ENCODE measurements at places on chromosomes 4 and X. TPM values are rescaled to one million over a fixed set of nuclear protein-coding genes. Genes with fewer than 3 reads are reported as not detected.

- DNase-seq: peak; percentile 29
These were observed 21.7 kb upstream of the FAM156A start for GRCh38 chrX:52979993-52980392.

The SERTM2 gene
- total RNA-seq: 3.7 TPM

The HPSE gene
- 1.0 TPM for total RNA-seq

The TRIM75 gene
- total RNA-seq: not detected

DNA sequence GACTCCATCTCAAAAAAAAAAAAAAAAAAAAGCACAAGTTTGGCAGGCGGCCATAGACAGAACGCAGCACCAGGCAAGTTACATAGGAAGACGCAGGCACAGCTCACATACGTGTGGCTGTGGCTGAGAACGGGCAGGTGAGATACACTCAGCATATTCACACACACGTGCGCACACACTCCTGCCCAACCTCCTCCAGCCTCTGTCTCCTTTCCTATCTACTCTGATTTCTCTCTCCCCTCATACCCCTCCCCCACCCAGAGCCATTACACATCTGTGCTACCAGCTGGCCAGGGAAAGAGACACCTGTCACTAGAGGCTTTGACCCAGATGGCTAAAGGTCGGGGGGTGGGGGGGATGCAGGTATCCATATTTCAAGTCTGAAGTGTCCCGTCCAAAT is 2.2 kb upstream of the SLC38A5 start:
- DNase-seq: no peak

The APLN gene
- 0.33 TPM for total RNA-seq

The EFHC2 gene
- 1.5 TPM for total RNA-seq

The ADGRL3 gene
- 68.3 TPM for total RNA-seq

The ZNF732 gene
- 1.6 TPM for total RNA-seq

GRCh38 chrX:43016021-43016420 is 238.1 kb upstream of the PPP1R2C start:
- DNase-seq: no peak

The PF4V1 gene
- total RNA-seq: not detected

DNA sequence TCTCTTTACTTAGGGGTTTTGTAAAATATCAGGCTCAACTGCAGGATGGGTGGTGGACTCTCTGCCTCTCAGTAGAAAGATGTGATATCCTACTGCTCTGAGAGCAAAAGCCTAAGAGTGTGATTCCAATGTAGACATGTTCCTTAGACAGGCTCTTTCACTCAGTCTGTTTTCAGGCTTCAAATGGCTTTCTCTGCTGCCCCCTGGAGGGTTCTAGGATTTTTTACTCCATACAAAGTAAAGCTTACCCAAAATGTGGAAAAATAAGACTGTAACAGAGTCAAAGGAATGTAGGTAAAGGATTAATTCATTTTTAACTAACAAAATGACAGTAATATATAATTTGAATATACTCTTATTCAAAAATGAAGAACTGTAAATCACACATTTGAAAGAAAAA is 32.1 kb downstream of the ZGRF1 start:
- no peak for DNase-seq

GRCh38 chr4:72496119-72496518 is 72.9 kb downstream of the ADAMTS3 start:
- DNase-seq: no peak

DNA sequence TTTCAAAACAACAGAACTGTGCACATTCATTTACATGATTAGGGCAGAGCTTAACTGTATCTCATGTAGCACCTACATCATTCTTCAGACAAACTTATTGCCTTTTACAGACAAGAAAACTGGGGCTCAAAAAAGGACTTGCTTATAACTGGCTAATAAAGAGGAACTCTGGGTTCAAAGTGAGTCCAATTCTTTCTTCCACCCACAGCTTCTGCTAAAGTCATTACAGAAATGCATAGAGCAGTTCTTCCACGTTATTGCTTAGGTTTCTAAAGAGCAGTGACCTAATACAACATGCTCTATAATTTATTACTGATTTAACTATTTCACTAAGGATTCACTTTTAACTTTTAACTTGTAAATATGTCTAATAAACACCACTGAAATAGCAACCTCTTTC is 60.6 kb downstream of the ELOVL6 start:
- no peak for DNase-seq

DNA sequence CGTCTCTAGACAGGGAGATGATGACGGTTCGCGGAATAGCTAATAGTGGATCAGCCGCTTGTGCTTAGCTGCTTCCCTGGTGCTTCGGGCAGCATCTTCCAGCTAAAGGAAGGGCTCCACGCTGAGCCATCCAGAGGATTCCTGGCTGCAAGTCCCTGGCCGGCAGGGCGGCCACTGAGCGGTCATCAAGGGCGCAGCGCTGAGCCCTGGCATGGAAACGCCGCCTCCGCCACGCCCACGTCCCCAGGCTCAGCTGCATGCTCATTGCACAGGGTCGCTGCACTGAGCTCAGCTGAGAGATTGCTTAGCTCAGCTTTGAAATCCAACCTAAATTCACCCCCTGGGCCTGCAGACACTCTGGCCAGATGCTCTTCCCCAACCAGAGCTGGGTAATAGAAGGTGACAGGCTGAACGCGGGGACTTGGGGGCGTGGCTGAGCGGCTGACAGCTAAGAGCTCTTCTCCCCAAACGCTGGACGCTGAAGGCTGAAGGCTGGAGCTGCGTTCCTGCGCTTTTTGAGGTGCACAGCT is 118.2 kb upstream of the KIT start:
- DNase-seq: peak; percentile 56

DNA sequence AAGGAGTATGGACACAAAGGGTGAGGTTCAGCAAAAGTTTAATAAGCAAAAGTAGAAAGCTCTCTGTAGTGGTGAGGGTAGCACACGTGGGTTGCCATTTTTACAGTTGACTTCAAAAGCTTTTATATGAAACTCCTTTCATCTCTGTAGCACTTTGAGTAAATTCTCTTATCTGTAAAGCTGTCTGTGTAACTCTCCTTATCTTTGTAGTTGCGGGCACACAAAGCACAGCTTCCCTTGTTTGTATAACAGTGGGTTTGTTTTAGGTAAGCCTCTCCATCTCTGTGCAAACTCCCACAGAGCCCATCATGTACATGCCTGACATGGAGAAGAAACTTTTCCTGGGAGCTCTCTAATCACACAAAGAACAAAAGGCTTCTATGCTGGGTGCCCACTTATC is 325.9 kb upstream of the PABPC5 start:
- no peak for DNase-seq

The ARL9 gene
- total RNA-seq: 0.83 TPM

The MAML3 gene
- total RNA-seq: 26.0 TPM

DNA sequence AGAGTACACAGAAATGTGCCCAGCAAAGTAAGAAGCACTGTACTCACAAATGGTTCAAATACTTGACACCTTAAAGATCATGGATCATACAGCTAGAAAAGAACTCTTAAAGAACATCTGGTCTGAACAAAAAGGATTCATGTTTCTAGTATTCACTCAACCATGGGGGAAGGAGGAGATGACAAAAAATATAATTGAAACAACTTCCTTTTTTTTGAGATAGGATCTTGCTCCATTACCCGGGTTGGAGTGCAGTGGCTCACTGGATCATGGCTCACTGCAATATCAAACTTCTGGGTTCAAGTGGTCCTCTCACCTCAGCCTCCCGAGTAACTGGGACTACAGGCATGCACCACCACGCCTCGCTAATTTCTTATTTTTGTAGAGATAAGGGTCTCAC is 6.0 kb downstream of the DHX15 start:
- no peak for DNase-seq

DNA sequence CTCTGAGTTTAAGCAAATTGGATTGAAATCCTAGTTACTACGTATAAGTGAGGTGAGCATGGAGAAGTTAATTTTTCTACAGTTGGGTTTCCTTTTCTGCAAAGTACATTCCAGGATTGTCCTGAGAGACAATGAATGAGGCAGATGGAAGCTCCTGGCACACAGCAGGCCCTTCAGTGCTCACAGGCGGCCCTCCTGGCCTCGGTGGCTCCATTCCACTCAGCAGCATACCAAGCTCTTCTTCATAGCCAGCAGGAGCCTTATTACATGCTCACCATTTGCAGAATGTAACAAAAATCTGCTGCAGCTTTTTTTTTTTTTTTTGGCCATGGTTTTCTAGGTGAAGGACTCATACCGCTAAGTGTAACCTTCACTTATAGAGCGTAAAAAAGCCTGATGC is 113.2 kb upstream of the FAM9B start:
- DNase-seq: no peak

- no peak for DNase-seq
These were observed 944 bp downstream of the KLF8 start for GRCh38 chrX:56233100-56233499.

GRCh38 chrX:115330498-115331168 is 41.1 kb downstream of the LUZP4 start:
- no peak for DNase-seq

DNA sequence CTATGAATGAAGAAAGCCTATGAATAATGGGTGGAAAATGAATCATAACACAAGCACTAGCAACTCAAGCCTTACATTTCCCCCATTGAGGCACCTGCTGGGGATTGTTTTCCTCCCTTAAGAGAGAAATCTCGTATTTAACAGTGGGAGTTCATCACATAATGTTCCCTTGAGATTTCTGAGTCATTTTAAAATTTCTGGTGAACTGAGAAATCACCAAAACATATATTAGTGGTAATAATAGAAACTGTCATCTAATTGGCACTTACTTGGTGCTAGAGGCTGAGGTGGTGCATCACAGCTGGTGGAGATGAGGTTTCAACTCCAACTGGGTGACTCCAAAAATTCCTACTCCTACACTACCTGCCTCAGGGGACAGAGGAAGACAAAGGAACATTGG is 561.3 kb upstream of the LCORL start:
- DNase-seq: no peak

DNA sequence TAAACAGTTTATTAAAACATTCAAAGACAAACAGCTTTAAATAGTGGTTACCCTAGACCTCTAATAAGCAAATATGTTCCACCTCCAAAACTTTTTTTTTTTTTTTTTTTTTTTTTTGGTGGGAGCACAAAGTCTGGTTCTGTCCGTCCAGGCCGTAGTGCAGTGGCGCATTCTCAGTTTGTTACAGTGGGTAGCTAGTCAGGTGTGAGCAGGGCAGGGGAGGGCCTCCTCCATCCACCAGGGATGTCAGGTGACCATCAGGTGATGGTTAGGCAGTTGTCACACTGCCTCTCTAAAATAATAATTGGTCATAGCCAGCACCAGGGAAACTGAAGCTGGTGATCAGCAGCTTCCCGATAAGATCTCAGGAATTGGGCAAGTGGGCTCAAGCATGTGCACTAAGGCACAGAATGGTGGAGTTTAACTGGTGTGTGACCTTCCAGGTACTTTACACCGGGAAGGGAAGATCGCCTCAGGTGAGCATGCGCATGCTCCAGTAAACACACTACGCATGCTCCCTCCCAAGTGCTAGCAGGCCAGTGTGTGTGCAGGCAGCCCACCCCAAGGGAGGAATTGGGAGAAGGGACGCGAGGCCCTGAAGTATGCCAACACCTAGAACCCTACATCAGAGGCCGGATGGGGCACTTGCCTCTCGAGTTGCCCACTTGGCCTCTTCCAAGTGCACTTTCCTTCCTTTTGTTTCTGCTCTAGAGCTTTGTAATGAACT is 27.2 kb downstream of the TNIP2 start:
- no peak for DNase-seq

The CDX4 gene
- not detected for total RNA-seq

DNA sequence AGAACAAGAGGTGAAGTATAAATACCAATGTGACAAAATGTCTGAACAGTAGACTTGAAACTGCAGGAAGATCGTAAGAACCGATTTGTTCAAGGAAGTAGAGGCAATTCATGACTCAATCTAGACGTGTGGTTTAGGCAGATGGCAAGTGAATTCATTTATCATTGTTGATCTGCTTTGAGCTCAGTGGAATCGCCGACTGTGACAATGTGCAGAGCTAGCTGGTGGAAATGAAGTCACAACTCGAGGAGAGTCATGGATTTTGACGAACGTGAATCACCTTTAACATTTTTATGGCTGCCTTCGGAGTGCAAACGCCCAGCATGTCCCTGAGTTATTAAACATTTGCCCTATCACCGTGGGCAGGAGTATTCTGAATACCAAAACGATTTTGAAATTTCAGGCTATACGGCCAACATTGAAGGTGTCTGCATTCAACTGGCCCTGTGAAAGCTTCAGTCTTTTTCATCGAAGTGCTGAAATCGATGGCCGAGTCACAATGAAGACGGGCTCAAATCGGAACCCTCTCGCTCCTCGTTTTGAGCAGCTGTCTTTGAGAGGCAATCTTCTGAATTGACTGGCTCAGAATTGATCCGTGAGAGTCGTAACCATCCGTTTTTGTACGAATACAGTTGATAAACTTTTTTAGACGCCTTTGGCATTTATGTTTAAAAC is 689 bp upstream of the OGT start:
- DNase-seq: no peak

- no peak for DNase-seq
These were observed 53.8 kb upstream of the ABCG2 start for GRCh38 chr4:88212253-88212561.

DNA sequence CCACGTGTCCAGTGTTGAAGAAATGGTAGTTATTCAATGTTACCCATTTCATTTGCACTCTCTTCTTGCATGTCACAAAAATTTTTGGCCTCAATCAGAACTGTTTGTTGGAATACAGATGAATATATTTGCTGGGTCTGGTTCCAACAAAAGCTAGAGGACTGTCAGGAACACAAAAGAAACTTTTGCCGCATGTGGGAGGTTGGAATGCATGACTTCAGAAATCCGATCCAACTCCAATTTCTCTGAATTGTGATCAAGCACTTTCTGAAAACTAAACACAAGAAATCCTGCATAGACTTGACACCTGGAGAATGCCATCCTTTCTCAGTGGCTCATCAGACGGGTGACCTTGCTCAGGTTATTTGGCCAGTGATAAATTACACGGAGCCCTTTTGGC is 15.4 kb downstream of the SETD7 start:
- DNase-seq: no peak

The STPG2 gene
- 0.85 TPM for total RNA-seq

DNA sequence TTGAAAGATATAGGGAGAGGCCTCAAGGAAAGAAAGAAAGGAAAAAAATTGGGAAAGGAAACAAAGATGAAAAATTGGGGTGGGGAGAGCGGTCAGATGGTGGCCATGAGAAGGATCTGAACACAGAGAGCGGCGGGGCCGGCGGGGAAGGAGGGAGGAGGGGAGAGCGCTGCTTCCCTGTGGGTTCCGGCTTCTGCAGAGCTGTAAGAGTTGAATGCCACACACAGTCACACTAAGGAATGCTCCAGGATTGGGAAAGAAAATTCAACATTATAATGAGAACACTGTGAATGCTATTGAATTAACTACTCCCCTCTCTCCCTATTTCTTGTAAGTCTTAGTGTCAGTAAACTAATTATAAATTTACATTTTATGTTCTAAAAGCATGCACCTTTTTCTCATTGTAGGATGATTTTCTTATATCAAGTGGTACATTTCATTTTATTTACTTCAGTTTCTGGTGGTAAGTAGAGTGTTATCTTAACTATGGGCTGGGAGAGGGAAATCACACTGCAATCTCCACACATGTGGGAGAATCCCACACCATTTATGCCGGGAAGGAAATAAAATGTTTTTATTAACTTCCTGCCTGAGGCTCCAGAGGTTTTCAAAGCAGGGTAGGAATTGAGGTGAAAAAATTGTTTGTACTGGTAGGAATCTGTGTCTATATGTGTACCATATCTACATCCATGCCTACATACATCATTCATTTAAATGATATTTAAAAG is 904 bp downstream of the F11 start:
- peak; percentile 44 for DNase-seq
